IPS-NIHi11 (cell line): ENCODE measurements at places on chromosomes 1 and 21.

DNA sequence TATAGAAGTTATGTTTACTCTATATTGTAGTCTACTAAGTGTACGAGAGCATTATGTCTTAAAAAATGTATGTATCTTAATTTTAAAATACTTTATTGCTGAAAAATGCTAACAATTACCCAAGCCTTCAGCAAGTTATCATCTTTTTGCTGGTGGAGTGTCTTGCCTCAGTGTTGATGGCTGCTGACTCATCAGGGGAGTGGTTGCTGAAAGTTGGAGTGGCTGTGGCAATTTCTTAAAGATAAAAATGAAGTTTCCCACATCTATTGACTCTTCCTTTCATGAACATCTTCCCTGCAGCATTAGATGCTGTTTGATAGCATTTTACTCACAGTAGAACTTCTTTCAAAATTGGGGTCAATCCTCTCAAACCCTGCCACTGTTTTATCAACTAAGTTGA, 95.8 kb downstream of the CDC7 start:
- DNase-seq: no peak

GRCh38 chr21:34639882-34640788, 25.2 kb upstream of the RCAN1 start:
- DNase-seq: no peak

- DNase-seq: peak; percentile 87
Measured at GRCh38 chr1:206469933-206470691, at the start of gene IKBKE. Gene IKBKE (plus strand): TSS chr1:206470476. CDS start chr1:206473228, 2,752 bp downstream.

DNA sequence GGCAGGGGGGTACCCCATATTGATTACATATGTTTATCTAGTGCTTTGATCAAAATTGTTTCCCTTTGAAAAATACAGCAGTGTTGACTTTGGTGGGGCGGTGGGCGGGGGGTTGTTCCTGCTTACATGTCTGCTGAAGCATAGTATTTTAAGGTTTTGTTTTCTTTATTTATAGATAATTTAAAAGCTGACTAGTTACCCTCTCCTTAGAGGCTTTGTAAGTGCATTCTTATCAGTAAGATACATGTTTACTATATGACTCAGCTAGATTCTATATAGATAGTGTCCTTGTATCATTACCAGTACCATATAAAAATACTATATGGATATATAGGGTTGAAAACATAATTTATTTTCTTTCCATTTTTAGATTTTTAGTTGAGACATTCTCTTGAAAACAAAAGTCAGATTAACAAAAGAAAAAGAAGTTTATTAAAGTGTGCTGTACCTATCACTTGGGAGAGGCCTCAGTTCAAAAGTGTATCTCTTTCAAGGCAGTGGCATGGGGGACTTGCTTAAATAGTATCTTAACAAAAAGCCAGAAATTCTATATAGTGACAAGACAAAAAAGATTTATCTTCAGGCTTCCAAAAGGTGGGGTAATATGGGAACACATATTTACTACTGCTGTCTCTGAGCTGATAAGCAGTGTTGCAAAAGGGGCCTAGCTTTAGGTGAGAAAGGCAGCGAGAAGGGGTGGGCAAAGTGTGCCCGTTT, 79.0 kb downstream of the HS2ST1 start:
- no peak for DNase-seq

GRCh38 chr1:112887599-112888283, 68.3 kb downstream of the SLC16A1 start:
- no peak for DNase-seq

DNA sequence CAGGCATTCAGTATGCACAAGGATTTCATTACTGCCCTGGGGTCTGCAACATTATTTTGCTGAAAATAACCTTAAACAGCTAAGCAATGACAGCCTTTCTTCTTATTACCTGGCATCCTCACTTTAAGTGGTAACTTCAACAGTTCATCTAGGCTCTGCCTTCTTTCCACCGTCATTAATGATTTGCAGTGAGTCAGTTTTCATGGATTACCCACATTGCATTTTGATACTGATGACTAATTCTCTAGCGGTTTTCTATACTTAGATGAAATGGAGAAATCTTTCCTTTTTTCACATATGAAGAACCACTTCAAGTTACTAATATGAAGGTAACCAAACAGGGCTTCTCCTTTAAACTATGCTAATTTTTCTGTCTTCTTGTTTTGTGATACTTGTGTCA, 226.9 kb upstream of the TMPRSS15 start:
- DNase-seq: no peak

GRCh38 chr1:172599912-172600311, 59.0 kb upstream of the FASLG start:
- DNase-seq: no peak

GRCh38 chr1:230261928-230262650, 164.0 kb downstream of the PGBD5 start:
- no peak for DNase-seq

DNA sequence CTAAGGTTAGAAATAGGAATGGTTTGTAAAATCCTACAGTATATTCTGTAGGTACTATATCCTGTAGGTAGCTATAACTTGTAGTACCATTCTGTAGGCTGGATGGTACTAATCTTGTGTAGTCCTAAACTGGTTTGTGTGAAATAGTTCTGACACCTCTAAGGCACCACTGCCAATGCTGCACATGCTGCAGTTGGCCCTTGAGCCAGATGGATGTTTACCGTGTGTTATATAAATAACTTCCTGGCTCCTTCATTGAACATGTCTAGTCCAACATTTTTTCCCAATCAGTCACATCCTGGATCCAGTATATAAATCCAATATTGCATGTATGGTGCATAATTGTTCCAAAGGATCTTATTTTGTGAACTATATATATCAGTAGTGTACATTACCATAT, 89.5 kb upstream of the GNG4 start:
- DNase-seq: no peak

- DNase-seq: no peak
Measured at GRCh38 chr21:23152130-23152529, 2153.9 kb downstream of the NCAM2 start.

DNA sequence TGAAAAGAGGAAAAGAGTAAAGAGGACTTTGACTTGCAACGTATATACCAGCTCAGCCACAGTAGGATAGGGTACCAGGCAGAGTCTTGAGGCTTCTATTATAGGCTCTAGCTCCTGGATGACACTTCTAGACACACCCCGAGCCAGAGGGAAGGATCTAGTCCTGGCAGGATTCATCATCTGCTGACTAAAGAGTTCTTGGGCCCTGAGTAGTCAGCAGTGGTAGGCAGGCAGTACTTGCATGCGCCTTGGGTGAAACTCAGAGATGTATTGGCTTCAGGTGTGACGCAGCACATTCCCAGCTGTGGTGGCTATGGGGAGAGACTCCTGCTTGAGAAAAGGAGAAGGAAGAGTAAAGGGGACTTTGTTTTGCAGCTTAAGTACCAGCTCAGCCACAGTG, 162.3 kb upstream of the APP start:
- DNase-seq: no peak

GRCh38 chr1:5393603-5394002, 598.6 kb downstream of the NPHP4 start:
- DNase-seq: no peak

- no peak for DNase-seq
Measured at GRCh38 chr1:70090875-70091274, 114.5 kb downstream of the LRRC40 start.

- no peak for DNase-seq
Measured at GRCh38 chr1:228162286-228163006, 3.2 kb upstream of the IBA57 start.

DNA sequence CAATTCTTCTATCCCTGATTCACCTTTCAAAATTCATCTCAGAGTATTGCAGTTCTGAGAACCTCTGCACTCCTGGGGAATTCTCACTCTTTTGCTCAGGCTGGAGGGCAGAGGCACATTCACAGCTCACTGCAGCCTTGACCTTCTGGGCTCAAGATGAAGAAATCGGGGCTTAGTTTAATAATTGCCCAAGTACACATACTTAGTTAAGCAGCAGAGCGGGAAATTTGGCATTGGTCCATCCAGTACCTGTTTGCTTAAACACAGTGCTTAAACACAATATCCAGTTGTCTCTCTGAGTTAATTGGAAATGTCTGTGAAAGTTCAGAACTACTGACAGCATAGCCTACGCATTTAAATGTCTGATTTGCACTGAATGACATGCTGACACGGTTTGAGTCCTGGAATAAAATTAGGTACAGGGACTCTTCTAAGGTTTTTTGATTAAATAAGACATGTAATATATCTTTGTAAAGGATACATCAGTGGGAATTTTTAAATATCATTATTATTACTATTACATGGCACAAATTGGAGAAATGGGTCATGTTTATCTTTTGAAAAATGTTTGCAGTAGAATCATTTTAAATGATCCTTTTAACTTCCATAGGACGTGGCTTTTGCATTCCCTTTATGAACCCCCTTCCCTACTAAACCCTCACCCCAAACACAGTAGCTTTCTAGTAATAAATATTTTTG, 337.4 kb downstream of the SRGAP2C start:
- DNase-seq: no peak

GRCh38 chr1:85494904-85495266, 29.9 kb upstream of the DDAH1 start:
- no peak for DNase-seq

DNA sequence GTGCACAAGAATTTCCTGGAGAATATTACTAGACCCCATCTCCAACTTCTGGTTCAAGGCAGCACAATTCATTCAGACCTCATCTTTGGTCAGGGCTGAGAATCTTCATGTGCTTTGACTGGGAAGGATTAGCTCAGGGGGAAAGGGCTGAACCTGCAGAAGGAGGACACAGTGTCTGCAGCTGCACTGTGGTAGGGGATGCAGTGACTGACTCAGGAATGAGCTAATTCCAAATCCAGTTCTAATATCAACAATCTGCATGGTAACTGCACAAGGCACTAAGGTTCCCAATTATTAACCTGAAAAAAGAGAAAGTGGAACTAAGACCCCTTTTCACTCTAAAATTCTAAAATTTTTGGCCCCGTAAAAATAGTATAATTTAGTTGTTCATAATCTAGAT, 31.6 kb downstream of the TTLL7 start:
- no peak for DNase-seq

DNA sequence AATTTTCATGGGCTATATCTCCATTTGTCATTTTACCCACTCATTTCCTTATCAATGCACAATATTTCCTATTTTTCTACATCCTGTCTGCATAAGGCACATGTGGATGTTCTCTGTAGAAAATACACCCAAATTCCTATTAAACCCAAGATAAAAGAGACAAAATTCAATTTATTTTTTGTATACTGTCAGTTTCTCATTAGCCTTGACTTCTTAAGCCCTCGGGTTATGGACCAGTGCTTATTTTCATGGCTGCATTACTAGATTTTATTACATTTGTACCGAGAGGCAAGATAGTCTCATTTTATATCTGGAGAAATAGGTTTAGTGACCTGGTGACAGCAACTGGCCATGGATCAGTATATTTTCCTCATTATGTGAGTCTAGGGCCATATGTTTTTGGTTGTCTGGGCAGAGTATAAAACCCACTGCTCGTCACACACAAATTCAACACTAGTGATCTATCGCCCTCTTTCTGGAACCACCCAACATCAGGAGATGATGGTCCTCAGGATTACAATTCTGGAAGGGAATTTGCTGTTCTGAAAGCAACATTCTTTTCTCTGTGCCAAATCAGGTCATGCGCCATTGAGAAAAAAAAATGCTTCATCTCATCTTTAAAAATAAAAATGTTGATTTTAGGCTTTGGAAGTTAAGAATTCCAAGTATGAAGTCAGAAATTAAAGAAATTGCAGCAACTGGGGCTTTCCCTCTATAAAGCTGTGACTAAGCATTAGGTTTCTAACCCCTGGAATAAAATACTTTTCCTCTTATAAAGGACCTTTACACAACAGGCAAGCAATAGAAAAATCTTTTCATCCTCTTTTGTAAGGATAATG, 81.4 kb downstream of the ASTN1 start:
- no peak for DNase-seq

DNA sequence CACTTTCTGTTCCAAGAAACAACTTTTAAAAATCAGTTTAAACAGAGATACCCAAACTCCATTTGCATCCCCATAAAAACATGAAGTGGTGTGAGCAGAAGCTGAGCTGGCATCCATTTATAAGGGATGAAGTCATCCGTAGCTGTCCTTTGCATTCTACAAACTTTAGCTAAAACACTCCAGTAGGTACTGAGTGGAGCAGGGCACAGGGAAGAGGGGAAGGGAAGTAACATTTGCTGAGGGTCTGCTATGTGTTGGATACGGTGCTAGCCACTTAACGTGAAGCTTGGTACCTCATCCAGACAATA, 32.9 kb downstream of the VWA5B1 start:
- no peak for DNase-seq

GRCh38 chr1:225697428-225697827, 44.5 kb upstream of the ENAH start:
- DNase-seq: no peak

DNA sequence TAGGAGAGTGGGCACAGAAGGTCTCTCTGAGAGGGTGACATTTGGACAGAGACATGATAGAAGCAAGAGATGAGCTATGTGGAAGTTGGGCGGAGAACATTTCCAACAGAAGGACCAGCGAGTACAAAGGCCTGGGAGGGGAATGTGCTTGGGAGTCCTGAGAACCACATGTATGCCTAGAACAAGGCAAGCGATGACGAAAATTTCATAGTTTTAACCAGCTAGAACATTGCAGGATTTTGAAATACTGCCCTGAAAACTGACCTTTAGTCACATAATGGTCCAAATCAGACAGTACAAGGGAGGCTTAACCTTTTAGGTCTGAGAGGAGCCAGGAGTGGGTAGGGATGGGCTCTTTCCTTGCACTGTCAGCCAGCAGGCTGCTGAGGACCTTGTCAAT, 68.0 kb downstream of the MRPS6 start:
- no peak for DNase-seq
